Skin of body (tissue), 3 donors: ENCODE measurements at places on chromosomes 7 and 10. TPM values are rescaled to one million over a fixed set of nuclear protein-coding genes. Genes with fewer than 3 reads are reported as not detected.

DNA sequence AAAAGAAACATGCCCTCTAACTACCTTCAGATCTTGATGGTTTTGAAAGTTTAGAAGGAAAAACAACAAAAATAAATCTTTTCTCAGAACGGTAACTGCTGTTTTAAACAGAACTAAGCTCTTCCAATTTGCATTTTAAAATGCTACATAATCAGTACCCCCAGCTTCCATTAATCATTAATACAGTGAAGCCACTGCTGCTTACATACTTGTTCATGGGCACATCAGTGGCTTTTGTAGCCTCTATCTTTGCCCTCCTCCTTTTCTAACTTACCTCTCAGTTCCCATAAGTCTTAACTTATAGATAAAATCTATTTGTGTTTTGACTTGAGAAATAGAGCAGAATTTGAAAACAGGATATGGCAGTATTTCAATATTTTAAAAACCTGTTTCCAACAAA lies 109.1 kb downstream of the POLL start:
- no peak for DNase-seq

- DNase-seq = no peak
These were observed 14.5 kb downstream of the NUDT5 start for GRCh38 chr10:12181065-12181775.

DNA sequence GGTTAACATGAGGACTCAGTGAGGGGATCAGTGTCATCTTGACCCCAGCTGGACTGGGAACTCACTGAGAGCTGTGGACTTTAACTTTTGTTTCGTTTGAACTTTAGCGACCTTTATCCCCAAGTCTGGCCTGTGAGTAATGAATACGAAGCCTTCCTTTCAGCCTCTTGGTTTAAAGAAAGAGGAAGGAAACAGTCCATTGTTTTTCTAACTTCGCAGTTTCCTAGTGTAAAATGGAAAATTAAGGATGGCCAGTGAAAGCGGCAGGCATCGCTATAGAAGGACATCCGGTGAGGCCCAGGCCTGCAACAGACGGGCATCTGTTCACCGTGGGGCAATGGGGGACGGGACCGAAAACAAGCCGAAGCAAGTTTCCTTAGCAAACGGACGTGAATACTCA lies 44.1 kb upstream of the ADO start:
- peak; percentile 19 for DNase-seq

GRCh38 chr10:48880016-48880705 lies 59.5 kb downstream of the LRRC18 start:
- no peak for DNase-seq

The CDNF gene
- total RNA-seq = 3.2 TPM

The SPDYE8 gene
- 0.10 TPM for total RNA-seq

The TDRD1 gene
- total RNA-seq = 0.20 TPM

The ADRB1 gene
- 0.79 TPM for total RNA-seq
